ENCODE measurements at places on chromosomes 12 and 14.

- DNase-seq, result no peak
These were observed 31.0 kb downstream of the FOXN4 start for GRCh38 chr12:109277899-109278762.

DNA sequence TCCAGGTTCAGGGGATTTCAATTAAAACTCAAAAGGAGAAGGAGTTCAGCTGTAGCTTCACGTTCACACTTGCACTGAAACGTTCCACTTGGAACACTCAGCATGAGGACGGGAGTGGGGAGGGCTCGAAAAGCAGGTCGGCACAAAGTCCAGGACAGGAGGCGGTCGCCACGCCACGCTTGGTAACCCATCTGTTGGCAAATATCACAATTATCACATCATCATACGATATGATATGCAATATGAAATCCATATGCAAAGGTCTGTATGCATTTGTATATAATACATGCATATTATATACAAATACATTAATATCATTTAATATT, 17.2 kb downstream of the ADGRD1 start:
- no peak for DNase-seq

DNA sequence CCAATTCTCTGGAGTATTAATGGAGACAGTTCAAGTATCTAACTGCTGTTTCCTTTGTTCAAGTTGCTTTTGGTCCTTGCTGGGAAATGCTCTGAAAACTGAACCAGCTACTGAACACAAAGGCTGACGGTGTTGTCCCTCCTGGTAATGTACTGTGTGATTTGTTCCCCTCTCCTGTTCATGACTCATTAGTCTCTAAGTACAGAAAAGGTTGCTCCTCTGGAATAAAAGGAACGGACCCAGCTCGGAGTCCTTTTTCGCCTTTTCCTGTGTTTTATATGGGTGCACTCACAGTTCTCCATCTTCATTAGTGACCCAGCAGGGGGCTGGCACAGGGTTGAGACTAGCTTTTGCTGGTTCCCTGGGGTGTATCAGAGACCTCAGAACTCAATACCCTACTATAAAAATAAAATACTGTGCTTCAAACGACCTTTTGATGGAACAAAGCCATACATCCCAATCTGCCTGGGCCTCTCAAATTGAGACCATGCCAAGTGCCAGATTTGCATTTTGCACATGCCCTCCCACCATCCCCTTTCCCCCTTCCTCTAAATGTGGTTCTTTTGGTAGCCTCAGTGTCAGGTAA, 269.7 kb downstream of the RAD51B start:
- no peak for DNase-seq

DNA sequence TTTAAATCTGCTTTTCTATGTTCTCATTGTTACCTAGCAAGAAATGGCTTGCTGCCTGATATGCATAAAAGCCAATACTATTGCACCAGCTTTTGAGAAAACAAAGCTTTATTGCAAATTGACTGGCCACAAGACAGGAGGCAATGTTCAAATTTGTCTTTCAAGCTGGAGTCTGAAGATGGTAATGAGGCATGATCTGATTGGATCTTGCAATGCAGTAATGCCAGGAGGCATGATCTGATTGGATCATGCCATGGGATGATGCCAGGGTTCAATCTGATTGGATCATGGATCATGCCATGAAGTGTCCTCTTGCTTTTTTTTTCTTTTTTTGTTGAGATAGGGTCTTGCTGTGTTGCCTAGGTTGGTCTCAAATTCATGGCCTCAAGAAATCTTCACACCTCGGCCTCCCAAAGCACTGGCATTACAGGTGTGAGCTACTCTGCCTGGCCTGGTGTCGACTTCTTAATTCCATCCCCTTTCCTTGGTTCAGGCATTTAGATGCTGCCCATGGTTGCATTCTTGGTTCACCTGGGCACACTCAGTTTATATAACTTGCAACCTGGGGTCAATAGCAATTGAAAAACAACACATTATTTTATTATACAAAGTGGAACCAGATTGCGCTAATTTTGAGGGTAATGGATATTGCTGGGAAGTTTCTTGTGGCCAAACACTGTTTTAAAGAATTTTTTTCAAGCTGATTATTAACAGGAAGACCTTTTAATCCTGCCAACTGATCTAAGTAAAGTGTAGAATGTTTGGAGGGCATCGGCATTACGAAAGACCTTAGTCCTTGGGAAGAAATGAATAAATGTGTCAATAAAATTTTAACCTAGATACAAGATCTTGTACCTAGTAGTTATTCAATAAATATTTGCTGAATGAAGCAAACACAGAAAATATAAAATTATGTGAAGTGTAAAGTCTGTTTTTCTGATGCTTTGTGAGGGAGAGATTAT, 38.8 kb downstream of the HSD17B6 start:
- no peak for DNase-seq

GRCh38 chr14:104196461-104197140, 58.2 kb downstream of the KIF26A start:
- no peak for DNase-seq

DNA sequence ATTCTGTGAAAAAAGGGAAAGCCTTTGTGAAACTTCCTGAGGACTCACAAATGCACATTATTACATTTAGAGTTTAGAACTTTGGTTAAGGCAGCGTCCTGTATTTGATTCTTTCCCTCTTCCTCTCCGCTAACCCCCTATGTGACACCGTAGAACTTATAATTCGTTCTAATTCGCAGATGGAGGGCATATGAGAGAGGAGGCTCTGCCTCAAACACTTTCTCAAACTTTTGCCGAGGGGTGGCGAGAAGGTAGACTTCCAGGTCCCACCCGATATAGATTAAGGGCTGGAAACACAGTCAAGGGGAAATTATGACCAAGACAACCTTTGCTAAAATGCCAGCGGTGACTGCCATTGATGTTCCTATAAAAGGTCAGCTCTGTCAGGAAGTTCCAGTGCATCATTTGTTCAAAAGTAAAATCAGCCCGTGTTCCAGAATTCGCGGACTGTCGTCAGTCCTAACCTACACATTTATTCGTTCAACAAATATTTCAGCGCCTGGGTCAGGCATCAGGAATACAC, 904 bp upstream of the PAPOLA start:
- no peak for DNase-seq

- DNase-seq, result no peak
These were observed 14.3 kb upstream of the DERA start for GRCh38 chr12:15896867-15897266.

DNA sequence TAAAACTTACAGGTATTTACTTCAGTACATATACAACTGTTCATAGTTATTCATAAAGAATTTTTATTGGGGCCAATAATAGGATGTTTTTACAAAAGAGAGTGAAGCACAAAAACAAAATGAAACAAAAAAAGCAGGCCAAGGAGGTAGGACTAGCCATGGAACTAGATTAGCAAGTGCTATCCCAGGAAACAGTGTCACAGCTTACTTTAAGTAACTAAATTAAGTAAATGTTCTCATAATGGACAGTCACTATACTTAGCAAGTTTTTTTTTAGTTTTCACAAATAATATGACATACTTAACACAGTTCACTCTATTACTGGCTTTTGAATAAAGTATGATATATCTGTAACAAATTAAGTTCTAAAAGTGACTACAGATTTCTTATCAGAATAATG, 124.1 kb downstream of the GARIN6 start:
- no peak for DNase-seq

DNA sequence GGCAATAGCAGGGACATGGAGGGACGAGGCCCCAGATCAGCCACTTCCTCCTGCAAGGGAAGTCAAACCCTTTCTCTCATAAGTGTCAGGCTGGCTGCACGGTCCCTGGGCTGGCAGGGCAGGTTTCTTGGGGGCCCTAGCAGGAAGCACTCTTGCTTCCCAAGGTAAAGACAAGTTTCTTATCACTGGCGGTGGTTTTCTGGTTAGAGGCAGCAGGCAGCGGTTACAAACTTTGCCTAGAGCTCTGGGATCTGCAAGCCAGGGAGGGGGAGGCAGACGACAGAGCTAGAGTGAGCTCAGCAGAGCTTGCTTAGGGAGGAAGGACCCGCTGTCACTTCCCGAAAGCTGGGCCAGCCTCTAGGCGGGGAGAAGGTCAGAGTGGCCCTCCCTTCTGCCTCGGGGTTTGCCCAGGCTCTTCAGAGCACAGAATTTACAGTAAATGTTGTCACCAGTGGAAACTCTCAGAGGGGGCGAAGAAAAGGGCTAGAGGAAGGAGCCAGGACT, 20.4 kb downstream of the BATF start:
- peak; percentile 77 for DNase-seq

DNA sequence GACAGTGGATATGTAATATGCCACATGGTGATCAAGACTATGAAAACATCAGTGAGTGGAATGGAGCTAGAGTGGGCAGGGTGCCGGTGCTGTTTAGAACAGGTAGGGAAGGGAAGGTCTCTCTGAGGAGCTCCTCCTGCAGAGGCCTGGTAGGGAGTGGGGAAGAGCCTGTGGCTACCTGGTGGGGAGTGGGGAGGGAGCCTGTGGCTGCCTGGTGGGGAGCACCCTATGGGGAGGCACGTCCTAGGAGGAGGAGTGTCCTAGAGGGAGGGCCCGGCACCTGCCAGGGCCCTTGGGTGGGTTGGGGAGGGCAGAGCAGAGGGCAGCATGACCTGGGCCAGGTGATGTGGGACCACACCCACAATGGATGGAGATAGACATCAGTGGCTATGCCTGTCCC, 122.6 kb downstream of the ADGRD1 start:
- no peak for DNase-seq

Measured in CD4-positive, alpha-beta T cell treated with Interleukin-4 for 4 hours (primary cell).